ENCODE measurements at places on chromosomes 1 and 21.

GRCh38 chr1:196063952-196064351 is 544.3 kb downstream of the KCNT2 start:
- no peak for DNase-seq

GRCh38 chr1:27130798-27131197 is 24.1 kb downstream of the SLC9A1 start:
- no peak for DNase-seq

DNA sequence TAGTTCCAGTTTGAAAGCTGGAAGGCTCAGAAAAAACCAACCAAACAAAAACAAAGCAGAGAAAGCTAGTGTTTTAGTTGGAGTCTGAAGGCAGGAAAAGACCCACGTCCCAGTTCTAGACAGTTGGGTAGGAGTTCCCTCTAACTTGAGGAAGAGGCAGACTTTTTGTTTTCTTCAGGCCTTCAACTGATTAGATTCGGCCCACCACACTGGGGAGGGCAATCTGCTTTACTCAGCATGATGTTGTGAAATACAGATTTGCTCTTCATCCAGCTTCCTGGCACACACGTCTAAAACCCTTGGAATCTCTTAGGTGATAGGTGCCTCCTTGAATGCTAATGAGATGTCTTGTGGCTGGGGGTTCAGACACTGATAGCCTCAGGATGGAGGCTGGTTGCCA is 49.1 kb upstream of the CSF3R start:
- no peak for DNase-seq

DNA sequence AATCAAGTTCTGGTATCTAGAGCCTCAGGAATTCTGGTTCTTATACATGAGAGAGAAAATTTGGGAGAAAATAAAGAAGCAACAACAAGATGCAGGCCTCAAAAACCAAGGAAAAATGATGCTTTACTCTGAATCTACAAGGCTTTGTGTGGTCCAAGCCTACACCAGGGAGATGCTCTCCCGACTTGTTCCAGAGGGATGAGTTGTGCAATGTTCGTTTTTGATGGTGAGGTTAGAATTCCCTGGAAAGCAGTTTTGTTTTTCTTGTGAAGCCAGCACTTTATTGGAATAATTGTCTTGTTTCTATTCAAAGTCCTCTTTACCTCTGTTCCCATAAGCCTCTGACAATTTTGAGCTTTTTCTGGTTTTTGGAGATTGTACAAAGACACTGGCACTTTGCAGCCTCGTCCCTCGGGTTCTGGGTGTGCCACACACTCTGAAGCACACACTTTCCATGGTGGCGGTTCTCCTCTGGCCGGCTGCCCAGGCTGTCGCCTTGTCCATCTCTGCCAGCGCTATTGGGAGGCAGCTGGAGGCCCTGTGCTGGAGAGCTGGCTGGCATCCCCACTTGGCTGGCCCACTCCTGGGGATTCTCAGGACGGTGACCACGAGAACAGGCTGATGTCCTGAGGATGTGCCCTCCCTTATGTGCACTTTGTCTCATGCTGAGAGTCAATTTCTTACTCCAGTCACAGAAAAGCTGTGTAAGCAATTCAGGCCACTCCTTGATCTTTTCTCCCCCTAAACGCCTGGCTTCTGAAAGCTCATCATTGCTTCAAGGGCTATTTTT is 70.2 kb downstream of the EDEM3 start:
- no peak for DNase-seq

GRCh38 chr1:198205016-198205684 is 48.4 kb downstream of the NEK7 start:
- no peak for DNase-seq

DNA sequence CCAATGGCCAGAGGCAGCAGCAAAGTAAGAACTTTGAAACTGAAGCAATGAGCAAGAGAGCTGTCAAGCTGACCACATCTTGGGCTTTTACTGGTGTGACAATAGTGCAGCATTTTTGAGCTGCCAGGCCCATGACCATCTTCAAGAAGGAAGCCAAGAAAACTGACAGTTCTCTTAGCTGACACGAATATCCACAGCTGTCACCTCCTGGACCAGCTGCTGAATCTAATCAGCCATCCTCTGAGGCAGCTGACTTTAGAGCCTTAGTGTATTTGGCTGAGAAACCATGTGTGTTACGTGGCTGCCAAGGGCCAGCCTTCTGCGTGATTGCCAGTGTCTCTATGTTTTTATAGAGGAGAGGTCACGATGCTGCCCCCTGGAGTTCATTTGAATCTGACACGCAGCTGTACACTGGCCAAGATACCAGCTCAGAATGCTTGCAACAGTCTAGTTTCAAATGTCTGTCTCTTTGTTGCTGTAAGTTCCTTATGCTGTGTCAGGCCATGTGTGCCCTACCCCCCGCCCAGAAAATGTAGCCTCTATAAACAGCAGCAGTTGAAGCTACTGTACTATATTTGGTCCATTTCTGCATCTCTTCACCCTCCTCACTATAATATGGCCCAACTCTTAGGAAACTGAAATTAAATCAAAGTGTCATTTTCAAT is 39.7 kb downstream of the PALMD start:
- peak; percentile 72 for DNase-seq

GRCh38 chr1:13794231-13795187 is 94.5 kb downstream of the PRDM2 start:
- DNase-seq: no peak

GRCh38 chr1:199084293-199084692 is 445.5 kb downstream of the PTPRC start:
- DNase-seq: peak; percentile 3

DNA sequence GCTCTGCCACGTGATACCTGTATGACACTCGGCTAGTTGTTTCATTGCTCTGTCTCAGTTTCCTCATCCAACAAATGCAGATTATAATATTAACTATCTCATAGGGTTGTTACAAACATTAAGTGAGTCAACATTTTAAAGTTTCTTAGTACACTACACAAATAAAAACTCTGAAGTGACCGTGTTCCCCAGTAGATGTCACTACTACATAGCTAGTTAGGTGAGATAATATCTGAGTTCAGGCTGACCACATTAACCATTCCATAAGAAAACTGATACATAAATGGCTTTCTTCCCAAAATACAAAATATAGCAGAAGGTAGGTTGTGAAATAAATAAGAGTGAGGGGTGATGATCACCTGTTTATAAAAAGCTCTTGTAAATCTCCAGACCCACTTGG is 214.1 kb downstream of the NUF2 start:
- peak; percentile 54 for DNase-seq

DNA sequence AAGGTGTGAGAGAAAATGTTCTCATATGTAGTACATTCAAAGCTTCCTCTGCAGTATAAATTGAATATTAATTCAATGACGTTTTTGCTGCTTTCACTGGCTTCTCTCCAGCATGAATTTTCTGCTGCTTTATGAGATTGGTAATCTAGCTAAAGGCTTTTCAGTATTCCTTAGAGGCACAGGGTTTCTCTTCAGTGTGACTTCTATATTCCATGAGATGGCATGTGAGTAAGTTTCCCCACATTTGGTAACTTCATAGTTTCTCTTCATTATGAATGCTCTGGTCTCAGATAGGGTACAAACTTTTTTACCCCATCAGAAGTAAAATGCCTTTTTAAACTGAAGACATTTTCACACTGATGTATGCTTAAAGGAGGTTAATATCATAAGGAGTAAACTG is 10.4 kb upstream of the KLF18 start:
- no peak for DNase-seq

DNA sequence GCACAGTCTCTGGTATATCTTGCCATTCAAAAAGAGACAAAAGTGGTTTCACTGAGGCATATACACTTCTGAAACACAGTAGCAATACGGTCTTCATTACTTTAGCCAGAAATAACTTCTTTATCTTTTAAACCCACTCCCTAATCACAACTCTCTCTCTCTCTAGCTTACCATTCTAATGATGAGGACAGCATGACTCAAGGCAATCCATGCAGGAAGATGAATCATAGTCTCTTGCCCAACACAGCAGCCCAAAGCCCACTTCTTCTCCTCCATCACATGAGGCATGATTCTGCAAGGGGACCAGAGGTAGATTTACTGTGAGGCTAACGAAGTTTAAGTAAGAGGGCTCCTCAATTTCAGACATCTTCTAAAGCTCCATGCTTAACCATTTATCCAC is 285.0 kb upstream of the NR5A2 start:
- peak; percentile 29 for DNase-seq

- DNase-seq: no peak
These were observed 150.8 kb upstream of the ERG start for GRCh38 chr21:38649120-38649519.

DNA sequence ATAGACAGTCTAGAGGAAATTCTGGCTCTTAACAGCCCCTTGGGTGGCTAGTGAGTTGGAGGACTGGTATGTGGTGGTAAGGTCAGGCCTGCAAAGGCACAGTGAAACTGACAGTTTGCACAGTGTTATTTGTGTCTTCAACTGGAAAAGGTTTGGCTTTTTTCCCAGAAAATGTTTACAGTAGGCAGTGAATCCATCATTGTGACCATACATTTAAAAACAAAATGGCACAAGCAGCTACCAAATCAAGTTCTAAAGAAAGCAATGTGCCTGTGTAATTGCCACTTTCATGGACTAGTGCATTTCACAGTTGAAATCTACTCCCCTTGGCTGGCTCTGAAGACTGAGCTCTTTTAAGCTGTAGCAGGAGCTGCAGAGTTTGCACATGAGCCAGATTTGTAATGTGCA is 24.8 kb downstream of the ATPAF1 start:
- DNase-seq: peak; percentile 67

DNA sequence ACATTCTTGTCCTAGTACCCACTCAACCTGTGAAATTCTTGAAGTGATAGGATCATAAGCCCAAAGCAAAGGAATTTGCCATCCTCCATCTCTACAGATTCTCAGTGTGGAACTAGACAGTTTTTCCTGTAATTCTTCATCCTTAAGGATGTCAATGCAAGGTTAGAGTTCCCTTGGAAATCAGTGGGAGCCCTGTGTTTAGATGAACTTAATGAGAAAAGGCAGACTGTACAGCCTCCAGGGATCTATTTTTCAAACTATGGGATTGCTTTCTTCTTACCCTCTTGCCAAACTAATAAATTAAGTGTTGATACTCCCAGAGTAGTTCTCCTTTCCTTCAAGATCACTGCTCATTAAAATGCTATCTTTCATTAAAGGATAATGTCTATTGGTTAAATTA is 78.1 kb upstream of the OLFM3 start:
- no peak for DNase-seq

DNA sequence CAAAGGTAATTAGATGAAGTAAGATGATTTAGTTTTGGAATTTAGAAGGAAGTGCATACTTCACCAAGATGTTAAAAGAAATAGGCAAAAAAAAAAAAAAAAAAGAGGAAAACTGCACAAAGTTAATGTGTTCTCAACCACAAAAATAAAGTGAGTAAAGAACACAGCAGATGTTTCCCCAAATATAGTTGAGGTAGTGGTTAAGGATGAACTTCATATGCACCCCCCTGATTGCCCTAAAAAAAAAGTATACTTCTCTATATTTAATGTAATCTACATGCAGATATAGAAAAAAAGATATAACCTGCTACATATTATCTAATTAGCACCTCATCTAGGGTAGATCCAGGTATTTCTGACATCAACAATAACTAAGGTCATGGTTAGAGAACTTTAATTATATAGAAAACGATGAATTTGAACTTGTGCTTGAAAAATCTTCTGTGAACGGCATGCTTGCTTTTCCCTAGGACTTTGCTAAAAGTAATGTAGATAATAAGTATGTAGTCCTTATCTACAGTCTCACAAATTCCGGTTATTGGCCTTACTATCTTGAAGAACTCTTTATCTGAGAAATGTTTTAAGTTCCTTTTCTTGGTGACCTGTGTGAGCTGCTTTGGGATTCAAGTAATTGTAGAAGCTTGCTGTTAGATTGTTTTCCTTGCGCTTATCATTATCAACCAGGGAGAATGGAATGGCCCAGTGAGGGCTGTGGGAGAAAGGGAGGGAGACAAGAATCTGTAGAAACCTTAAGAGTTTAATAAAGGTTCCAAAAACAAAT is 70.1 kb upstream of the LRRC7 start:
- DNase-seq: no peak

- no peak for DNase-seq
These were observed 7.1 kb upstream of the ACTA1 start for GRCh38 chr1:229440851-229441537.

- peak; percentile 14 for DNase-seq
These were observed 69.6 kb upstream of the LRRC8B start for GRCh38 chr1:89454845-89455521.

GRCh38 chr21:41763398-41763931 is 3.4 kb downstream of the RIPK4 start:
- no peak for DNase-seq

GRCh38 chr1:225458222-225458631 is 30.4 kb upstream of the LBR start:
- no peak for DNase-seq

DNA sequence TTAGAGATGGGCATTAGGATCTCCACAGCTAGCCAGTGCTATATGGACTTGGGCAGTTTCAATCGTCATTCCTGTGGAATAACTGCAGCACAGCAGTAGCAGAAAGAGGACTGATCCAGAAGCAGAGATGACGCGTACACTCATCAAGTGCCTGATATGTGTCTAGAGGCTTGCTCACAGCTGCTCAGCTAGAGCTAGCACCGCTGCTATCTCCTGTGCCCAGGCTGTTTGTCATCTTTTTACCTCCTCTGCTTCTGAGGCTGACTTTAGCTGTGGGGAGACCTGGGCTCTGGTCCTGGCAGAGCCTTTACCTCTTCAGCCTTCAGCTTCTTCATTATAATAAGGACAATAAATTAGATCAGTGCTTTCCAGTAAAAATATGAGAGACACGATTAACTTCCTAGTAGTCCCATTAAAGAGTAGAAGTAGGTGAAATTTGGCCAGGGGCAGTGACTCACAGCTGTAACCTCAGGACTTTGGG is 5.3 kb downstream of the TENT5C start:
- DNase-seq: no peak

GRCh38 chr1:230423951-230424350 is 2.2 kb downstream of the PGBD5 start:
- no peak for DNase-seq

DNA sequence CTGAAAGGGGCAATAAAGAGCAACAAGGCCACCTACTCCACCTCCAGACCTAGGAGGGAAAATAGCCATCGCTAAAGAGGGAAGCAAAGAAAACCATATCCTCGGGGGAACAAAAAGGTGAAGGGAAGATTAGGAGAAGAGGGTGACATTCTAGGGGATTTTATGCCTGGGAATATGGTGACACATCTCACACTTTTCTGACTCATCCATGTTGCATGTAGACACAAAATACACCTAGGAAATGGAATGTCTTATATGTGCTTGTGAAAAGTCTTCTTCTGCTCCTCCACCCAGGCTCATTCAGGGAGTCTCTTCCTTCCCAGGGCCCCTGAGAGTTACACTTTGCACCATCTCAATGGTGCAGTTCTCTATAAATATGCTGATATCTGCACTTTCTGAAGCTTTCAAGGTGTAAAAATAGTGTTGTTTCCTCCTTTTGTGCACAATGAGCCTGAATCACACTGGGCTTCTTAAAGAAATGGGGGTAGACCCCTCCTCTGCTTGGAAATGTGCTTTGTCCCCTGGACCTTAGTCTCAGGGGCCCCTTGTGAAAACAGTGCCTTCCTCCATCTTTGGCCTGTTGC is 195.9 kb downstream of the CYYR1 start:
- DNase-seq: no peak

- no peak for DNase-seq
These were observed 7.7 kb upstream of the SYDE2 start for GRCh38 chr1:85208488-85208887.

Data from HFF-Myc (cell line).